ENCODE measurements at places on chromosomes 16 and 17. TPM values are rescaled to one million over a fixed set of nuclear protein-coding genes. Genes with fewer than 3 reads are reported as not detected.

The TNFSF13 gene
- 0.38 TPM for total RNA-seq

The SPNS2 gene
- 1.1 TPM for total RNA-seq

The IGF2BP1 gene
- 0.85 TPM for total RNA-seq

The STAT5A gene
- 16.6 TPM for total RNA-seq

The ENPP7 gene
- not detected for total RNA-seq

The DOC2A gene
- total RNA-seq, result not detected

The GUCY2D gene
- total RNA-seq, result not detected

The MMP2 gene
- total RNA-seq, result 597 TPM

The COPZ2 gene
- 63.3 TPM for total RNA-seq

The PROCA1 gene
- total RNA-seq, result 1.1 TPM

The KRTAP3-1 gene
- total RNA-seq, result not detected

The ZP2 gene
- total RNA-seq, result not detected

The CDH13 gene
- 141 TPM for total RNA-seq

Data from regular cardiac myocyte (primary cell).